ENCODE measurements at places on chromosomes 6 and 20.

DNA sequence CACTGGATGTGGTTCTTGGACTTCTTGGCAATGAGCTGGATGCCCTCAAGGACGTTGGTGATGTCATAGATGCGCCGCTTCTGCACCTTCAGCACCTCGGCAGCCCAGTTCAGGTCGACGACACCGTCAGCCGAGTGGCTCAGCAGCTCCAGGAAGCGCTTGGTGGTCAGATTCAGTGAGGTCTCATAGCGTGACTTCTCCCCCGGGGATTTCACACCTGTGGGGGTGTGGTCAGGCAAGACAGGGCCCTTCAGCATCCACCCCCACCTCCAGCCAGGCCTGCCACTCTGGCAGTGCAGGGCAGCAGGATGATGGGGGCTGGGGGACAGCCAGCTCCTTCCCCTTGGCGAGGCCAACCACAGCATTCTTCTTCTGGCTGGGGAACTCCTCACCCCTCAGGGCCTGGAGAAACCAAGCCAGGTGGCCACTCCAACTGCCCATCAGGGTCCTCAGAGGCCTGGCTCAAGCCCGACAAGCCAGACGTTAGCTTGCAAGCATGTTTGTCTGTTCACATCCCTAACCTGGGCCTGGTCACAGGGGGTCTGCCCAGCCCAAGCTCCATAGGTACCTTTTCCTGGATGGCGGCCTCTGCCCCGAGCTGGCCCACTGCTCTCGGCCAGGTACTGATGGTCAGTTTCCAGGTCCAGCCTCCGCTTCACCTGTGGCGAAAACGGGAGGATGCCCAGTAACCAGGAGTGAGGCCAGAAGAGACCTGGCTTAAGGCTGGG lies 5.7 kb upstream of the NECAB3 start:
- DNase-seq: no peak

DNA sequence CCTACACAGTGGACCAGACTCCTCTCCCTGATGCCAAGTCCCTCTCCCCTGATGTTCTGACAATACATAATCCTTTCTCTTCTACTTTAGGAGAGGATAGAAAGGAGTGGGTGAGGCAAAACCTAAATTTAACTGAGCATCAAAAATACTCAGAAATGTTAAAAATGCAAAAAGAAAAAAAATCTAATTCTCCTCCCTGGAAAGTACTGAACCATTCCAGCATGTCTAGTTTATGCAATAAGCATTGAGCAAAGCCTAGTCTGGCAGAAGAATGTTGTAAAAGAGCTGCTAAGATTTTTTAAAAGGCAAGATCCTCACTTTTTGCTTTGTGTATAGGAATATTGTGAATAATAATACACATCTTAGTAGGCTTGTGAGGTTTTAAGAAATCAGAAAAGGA lies 116.6 kb upstream of the STXBP5 start:
- no peak for DNase-seq

- no peak for DNase-seq
Observed at GRCh38 chr6:99810942-99811620, 182.9 kb downstream of the MCHR2 start.

DNA sequence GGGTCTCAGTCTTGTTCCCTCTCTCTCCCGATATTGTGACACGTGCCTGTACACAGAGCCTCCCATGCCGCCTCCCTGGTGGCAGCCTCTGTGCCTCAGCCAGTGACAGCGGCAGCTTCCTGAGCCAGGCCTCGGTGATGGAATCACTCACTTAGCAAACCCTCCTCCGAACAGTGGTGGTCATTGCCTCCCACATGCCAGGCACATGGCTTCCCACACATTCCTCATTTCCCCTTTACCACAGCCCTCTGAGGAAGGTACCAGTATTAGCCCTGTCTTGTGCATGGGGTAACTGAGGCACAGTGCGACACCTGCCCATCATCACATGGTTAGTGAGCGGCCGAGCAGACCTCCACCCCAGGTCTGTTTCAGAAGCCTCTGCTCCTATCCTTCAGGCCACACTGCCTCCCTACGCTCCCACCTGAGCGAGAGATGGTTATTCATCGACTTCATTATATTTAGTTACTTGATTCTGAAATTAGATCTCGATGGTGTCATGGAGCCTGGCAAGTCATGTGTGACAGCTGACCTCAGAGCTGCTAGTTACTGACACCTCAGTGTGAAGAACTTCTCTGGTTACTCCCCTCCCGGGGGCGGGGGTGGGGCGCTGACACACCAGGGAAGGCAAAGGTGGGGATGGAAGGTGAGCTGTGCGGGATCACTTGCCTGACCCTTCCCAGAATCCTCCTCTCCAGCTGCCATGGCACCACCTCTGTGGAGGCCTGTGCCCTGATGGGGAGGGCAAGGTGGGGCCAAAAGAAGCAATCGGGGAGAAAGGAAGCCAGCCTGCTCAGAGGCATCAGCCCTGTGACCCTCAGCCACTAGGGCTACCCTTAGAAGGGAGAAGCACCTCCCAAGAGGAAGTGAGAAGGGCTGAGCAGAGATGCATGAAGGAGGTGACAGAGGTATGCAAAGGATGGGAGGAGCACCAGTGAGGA lies 17.9 kb downstream of the MDGA1 start:
- no peak for DNase-seq

DNA sequence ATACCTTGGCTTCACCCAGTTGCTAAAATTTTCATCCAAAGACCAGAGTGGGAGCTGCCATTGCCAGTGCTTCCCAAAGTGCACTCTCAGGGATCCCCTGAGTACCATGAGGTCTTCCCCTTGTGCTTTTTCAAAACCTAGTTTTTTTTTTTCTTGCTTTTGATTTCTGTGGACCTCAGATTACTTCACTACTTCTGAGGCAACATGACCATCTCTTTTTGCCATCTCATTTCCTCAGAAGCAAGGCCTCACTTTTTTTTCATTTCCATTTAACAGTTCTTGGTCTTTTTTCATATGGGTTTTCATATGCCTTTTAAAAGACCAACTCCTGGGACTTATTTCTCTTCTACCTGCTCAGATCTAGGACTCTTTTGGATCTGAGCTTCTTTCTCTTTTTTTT lies 64.1 kb upstream of the MMS22L start:
- no peak for DNase-seq

GRCh38 chr6:9204171-9204570 lies 768.8 kb upstream of the SLC35B3 start:
- no peak for DNase-seq

- DNase-seq: no peak
Observed at GRCh38 chr6:152343735-152344360, 293.3 kb downstream of the SYNE1 start.

DNA sequence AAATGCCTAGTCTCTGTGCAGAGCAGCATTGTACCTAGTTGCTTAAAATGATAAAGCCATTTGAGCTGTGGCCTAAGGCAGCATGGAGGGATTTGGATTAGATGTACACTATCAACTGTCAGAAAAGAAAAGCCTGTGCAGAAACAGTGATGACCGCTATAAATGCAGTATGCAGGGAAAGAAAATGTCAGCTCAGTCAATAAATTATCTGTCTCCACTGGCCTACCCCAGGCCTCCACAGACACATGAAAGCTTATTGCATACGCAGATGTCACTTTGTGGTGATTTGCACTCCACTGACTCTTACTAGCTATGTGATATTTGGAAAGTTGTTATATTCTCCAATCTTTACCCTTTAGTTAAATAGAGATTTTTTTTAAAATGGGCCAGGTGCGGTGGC lies 221.9 kb upstream of the OPRM1 start:
- no peak for DNase-seq

- peak; percentile 37 for DNase-seq
Observed at GRCh38 chr6:34390531-34391472, 1.7 kb downstream of the NUDT3 start.

DNA sequence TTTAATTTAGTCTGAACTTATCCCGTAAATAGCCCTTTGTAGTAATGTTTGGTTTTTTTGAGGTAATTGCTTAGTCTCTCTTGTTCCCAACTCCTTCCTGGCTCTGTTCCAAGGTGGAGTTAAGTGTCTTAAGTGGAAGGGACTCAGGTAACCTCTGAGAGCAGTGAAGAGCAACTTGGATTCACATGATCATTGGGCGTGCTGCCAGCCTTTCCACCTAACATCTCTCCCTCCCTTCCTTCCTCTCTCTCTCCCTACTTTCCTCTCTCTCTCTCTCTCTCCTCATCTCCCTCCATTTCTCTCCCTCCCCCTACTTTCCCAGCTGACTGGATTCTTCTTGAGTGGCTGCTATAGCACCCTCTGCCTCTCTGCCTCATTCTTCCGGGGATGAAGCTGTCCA lies 232.9 kb upstream of the SASH1 start:
- DNase-seq: no peak

GRCh38 chr6:168300975-168301647 lies 18.5 kb downstream of the DACT2 start:
- DNase-seq: no peak

All from SK-N-SH (cell line).